Activated T-helper 17 cell treated with anti-CD3 and anti-CD28 coated beads, Interleukin-2, amount 50 U/mL, for 72 hours (primary cell): ENCODE measurements at places on chromosomes 5 and 9. TPM values are rescaled to one million over a fixed set of nuclear protein-coding genes. Genes with fewer than 3 reads are reported as not detected.

SMIM32 gene
- total RNA-seq, result not detected

SAXO1 gene
- 0.37 TPM for total RNA-seq

PCDHA1 gene
- not detected for total RNA-seq

IFNE gene
- not detected for total RNA-seq

SLC2A6 gene
- total RNA-seq, result 1.2 TPM

MYMK gene
- not detected for total RNA-seq

EPB41L4A gene
- 0.85 TPM for total RNA-seq

GFI1B gene
- not detected for total RNA-seq

NOL6 gene
- 25.9 TPM for total RNA-seq

ENDOG gene
- 15.6 TPM for total RNA-seq

FBP1 gene
- total RNA-seq, result 0.50 TPM

CFAP90 gene
- not detected for total RNA-seq

PDCD1LG2 gene
- total RNA-seq, result 1.2 TPM

SLC45A2 gene
- total RNA-seq, result not detected

TMEM252 gene
- not detected for total RNA-seq

KDM4C gene
- 46.6 TPM for total RNA-seq

WHRN gene
- 4.0 TPM for total RNA-seq

OR1Q1 gene
- total RNA-seq, result not detected

SVEP1 gene
- total RNA-seq, result 0.11 TPM

HAVCR2 gene
- total RNA-seq, result 35.4 TPM

ZNF366 gene
- not detected for total RNA-seq

SMIM33 gene
- 0.90 TPM for total RNA-seq
